ENCODE measurements at places on chromosomes 3 and 15.
A peak's percentile ranks its signal among the peaks of the same experiment; 100 is the strongest.

GRCh38 chr3:50708620-50709019, 33.9 kb downstream of the DOCK3 start:
- DNase-seq = no peak

- DNase-seq = no peak
These were observed 77.9 kb downstream of the THBS1 start for GRCh38 chr15:39658740-39659139.

GRCh38 chr15:74007820-74008371, 13.4 kb downstream of the PML start:
- DNase-seq = no peak

- no peak for DNase-seq
These were observed 134.8 kb downstream of the DUT start for GRCh38 chr15:48466079-48466478.

DNA sequence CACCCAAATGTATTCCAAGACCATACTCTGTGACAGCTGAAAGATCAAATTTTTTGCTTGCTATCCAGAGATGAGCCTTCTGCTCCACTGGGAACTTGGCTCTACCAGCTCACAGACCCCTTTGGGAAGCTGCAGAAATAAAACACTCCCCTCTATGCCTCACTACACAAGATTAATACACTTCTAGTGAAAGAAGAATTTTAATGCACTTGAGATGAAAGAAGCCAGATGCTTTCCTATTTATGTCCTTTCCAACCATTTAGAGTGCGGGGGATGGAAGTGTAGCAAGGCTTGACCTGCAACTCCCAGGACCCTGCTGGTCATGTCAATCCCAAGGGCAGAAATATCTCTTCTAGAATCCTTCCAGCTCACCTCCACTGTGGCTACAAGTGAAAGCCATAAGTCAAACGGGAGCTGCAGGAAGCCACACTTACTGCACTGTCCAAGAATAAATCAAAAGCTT, 34.7 kb downstream of the ANXA2 start:
- no peak for DNase-seq

GRCh38 chr15:96285729-96286254, 44.7 kb upstream of the NR2F2 start:
- no peak for DNase-seq

GRCh38 chr15:93049914-93050578, 39.0 kb downstream of the RGMA start:
- no peak for DNase-seq

DNA sequence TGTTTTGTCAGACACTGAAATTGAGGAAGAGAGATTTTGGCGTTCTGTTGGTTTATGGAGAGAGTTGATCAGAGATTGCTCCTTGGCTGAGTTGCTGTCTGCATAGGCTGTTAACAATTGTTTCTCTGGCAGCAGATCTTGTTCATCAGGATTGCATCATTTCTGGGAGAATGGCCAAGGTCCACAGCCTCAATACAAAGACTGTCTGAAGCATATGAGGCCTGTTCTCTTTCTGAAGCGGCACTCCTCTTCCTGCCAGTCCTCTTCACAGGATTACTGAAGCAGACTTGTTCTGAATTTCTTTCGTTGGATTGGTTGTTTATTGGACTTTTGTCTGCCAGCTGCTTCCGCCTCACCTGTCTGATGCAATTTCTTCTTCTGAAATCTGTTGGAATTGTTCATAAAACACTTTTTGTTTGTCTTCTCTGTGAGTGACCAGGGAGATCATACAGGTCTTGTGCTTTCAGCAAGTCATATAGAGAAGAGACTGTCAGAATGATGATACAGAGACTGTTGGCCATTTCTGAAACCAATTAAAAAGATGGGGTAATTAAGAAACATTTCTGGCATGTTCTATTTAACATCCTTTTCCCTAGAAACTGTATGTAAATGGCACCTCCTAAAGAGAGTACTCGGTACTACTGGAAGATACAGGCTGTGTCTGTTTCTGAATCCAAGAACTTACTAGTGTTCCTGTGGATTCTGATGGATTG, 25.5 kb downstream of the SETD5 start:
- DNase-seq = peak; percentile 51

DNA sequence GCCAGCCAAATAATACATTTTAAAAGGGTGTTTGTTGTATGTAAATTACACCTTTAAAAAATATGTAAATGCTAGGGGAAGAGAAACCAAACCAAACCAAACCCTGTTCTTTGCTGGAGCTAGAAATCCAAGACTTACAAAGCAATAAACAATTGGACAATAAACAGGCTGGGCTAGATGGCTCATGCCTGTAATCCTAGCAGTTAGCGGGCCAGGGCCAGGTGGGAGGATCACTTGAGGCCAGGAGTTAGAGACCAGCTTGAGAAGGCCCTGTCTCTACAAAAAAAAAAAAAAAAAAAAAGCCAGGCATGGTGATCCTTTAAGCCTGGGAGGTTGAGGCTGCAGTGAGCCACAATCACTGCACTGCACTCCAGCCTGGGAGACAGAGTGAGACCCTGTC, 12.5 kb downstream of the STOML1 start:
- DNase-seq = no peak

DNA sequence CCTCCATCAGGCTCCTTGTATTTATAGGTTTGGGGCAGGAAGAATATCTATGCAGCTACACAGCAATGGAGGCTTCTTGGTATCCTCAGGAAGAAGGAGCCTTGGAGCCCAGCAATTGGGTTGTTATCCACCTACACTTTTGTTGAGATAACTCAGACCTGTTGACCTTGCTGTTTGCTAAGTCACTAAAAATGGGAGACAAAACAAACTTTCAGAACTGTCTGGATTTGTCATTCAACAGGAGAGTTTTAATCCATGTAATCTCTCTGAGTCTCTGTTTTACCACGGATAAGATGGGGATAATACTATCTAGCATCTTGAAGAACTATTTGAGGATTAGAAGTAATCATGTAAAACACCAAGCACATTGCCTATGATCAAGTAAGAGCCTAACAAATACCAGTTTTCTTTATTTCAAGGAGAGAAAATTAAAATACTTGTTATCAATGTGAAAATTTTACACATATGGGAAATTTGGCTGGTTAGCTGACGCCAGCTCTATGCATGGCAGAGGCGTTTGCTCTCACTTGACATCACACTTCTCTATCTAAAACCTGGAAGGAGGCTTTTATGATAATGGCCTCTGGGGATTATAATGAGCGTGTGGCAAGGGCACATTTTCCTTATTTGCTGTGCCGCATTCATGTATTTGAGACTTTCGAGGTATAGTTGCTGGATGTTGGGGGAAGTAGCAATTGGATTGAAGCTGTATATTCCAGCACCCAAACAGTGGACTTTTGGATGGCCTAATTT, 215.6 kb downstream of the PDCD6IP start:
- DNase-seq = no peak

GRCh38 chr3:175941352-175941751, 1082.2 kb downstream of the NAALADL2 start:
- DNase-seq = no peak

- peak; percentile 13 for DNase-seq
These were observed 77.1 kb downstream of the IQCH start for GRCh38 chr15:67331676-67332075.

- DNase-seq = no peak
These were observed at the start of gene CCK for GRCh38 chr3:42266085-42266484. CCK (minus strand) TSS chr3:42266185; CDS start chr3:42263630, 2,555 bp downstream.

DNA sequence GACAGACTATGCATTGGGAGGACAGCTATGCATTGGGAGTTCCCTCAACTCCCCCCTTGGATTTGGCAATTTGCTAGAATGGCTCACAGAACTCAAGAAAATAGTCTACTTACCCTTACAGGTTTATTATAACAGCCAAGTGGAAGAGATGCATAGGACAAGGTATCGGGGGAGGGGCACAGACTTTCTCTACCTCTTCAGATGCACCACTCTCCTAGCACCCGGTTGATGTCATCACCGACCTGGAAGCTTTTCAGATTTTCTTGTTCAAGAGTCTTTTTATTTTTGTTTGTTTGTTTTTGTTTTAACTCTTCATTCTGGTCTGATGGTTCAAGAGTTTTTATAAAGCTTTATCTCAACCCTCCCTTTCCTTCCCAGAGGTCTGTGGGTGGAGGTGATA, 20.7 kb upstream of the ADAMTS9 start:
- no peak for DNase-seq

DNA sequence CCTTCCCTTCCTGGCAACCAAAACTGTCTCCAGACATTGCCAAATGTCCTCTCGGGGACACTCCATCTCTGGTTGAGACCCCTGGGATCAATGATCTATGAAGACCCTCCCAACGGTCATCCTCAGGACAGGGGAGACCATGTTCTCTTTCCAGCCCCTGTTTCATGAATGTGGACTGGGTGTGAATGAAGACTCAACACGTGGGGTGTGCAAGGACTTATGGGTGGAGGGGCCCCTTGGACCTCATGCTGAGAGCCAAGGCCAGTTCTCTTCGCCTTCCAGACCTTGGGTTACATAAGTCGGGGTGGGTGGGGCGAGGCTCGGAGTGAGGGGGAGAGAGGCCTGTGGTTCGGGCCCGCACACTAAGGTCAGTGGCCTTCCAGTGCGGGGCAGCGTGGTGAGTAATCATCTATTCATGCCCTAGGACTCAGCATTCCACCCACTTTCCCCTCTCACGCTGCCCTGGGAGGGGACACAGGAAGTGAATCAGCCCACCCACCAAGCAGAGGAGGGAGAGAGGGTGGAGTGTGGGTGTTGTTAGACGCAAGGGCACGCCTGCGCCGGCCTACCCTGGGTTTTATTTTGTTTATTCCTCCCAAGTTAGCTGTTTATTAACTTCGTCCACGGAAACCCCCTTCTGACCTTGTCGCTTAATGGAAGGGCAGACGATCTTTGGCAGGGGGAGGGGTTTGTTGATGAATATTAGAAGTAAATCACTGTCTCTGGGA, 6.7 kb downstream of the PAQR5 start:
- DNase-seq = peak; percentile 86

DNA sequence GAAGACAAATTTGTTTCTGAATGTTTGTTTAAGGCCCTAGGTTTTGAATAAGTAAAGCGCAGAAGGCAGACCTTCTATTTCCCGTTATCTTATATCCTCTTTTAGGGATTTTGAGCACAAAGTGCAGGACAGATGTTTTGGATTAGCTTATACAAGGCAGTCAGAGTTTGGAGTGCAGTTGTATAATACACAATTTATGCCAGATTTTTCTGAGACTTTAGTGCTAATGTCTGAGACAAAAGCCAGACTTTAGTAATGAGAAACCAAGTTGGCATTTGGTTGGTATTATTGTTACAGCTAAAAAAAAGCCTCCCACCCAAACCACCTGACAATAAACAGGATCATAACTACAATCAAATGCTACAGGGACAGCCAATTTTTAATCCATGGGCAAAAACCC, 309.9 kb upstream of the SATB1 start:
- no peak for DNase-seq

DNA sequence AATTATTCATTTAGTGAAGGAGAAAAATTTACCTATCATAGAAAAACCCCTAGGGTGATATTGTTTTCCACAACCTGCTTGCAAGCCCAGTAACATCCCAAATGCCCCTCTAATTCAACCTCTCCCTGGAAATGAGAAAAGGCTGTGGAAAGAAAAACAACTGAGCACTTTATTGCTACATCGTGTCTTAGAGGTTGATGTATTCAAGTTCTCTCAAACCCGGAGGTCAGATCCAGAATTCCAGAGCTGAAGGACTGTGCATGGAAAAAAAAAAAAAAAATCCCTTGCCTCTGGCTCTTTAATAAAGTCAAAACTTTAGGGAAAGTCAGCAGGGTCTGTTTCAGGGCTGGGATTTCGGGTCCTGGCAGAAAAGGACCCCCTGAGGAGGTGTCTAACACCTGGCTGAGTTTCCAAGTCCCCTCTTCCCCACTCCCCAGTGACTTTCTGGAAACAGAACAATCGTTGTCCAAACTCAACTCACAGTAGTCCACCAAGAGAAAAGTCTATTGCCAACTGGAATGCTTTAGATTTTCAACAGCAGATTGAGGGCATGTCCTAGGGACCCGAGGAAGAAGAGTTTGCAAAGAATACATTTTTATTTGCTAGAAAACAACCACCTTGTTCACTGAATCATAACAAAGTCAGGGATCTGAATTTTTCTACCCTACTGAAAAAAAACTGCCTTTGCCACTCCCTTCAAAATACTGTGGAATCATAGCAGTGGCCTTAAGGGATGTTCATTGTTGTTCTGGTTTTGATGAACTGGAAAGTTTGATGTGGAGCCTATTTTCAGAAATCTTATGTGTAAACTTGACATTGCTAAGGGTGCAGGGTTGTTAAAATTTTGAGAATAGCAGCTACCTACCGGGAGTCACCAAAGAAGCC, 207.5 kb upstream of the ADAMTS9 start:
- no peak for DNase-seq

- no peak for DNase-seq
These were observed 169.4 kb downstream of the MINAR1 start for GRCh38 chr15:79601405-79602086.

DNA sequence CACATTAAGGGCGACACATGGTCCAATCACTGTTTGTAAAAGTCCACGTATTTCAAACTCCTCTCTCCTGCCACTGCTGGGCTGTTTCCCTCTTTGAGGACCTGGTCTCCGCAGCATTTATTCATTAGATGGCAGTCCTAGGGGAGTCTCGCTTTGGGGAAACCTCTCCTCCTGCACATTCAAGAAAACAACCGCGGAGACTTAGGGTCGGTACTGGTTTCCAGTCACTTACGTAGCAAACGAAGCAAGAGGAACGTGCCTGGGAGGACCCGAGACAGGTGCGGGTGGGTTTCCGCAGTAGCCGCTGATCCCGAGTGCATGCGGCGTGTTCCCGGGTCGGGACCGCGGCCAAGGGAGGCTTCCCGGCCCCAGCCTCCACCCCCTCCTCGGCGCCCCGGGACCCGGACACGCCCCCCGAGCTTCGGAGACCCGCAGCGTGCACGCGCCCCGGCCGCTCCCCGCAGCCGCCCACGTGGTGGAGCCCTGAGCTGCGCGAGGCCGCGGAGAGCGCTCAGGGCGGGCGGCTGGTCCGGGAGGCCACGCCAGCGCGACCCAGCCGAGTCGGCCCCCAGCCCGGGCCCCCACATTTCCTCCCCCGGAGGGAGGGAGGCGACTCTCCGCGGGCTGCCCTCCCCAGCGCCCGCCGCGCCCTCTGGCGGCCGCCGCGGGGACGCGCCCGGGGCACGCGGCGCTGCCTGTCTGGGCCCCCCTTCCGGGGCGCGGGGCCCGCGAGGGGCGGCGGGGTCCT, 1.1 kb upstream of the IGF1R start:
- DNase-seq = peak; percentile 38

DNA sequence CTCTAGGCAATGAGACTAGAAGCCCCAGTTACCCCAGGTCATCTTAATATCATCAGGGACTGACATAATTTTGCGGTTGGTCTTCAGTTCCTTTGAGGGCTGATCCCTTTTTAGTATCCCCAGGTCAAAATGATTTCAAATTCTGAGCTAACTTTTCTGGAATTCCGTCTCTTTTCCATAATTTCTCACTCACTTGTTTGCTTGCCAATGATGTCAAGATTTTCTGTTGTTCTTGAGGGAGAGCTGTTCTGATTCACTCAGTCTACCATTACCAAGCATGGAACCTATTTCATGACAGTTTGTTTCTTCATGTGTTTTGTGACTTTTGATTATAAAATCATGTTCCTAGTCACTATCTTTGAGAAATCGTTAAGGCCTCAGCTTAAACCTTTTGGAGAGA, 190.5 kb upstream of the LYSMD4 start:
- no peak for DNase-seq

DNA sequence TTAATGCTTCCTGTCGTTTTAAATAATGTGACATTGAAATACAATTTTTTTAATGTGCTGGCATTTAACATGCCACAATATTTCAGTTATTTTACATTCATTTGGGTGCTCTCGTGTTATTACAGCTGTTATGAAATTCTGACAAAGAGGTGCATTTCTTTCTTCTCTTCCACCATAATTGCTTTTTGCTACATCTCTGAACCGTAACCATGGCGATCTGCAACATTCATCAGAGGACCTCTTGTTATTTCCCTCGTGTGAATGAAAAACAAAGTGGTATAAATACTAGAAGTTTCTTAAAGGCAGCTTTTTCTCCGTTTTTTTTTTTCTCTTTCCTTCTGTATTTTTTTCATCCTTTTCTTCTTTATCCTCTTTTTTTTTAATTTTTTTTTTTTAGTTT, 316.4 kb downstream of the MCTP2 start:
- no peak for DNase-seq

Data from inflammatory macrophage treated with lipopolysaccharide for 1 hour (primary cell).